ENCODE measurements at places on chromosomes 7 and 10.

DNA sequence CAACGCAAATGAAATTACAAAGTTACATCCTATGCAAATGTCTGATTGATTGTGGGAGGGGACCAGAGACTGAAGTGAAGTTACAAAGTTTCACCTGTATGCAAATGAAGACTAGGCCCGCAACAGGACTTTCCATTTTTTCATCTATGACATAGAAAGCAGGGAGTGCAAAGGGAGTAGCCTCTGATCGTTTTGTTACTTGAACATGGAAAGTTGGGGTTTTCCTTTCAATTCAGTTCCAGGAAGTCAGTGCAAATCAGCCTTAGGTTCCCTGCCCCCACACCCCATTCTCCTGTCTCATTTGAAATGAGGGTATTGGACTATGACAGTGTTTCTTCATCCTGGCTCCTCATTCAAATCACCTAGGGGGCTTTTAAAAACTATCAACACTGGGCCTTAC lies 96.9 kb upstream of the HABP2 start:
- DNase-seq: no peak

DNA sequence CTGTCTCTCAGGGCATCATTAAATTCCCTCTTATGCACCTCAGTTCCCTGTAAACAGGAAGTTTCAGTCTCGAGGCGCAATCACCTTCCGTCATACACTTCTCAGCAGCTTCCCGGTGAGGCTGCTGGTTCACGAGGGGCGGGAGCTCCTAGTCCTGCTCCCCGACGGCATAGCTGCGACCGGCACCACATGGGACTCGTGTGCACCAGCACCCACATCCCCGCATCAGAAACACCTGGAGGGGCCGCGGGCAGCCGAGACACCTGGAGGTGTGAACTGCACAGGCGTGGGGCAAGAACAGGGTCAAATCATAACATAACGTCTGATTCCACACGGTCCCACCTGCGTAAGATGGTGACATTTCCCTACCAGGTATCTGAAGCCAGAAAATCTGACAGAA lies 52.7 kb downstream of the DIP2C start:
- no peak for DNase-seq

- no peak for DNase-seq
These were observed 257.1 kb downstream of the CAMK1D start for GRCh38 chr10:12606461-12606860.

DNA sequence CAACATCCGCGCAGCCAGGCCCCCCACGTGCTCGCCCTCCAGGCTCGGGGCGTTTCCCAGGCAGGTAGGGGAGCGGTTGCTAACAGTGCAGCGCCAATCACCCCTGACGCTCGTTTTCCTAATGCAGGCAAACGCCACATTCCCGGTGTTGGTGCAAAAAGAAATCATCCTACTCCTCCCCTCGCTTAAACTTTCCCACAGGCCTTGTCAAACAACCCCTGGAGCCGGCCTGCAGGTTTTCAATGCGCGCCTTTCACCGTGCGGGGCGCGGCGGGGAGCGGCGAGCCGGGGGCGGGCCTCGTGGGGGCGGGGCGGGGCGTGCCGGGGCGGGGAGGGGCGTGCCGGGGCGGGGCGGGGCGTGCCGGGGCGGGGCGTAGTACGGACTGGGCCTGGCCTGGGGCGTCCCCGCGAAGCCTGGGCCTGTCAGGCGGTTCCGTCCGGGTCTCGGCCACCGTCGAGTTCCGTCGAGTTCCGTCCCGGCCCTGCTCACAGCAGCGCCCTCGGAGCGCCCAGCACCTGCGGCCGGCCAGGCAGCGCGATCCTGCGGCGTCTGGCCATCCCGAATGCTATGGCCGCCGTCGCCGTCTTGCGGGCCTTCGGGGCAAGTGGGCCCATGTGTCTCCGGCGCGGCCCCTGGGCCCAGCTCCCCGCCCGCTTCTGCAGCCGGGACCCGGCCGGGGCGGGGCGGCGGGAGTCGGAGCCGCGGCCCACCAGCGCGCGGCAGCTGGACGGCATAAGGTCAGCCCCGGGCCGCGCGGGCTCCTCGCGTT lies at the start of gene ECHDC3:
TSS of gene ECHDC3 (plus strand) at position 374 of the 770 bp plus-strand sequence. CDS start at position 569, 195 bp downstream.
- DNase-seq: no peak

DNA sequence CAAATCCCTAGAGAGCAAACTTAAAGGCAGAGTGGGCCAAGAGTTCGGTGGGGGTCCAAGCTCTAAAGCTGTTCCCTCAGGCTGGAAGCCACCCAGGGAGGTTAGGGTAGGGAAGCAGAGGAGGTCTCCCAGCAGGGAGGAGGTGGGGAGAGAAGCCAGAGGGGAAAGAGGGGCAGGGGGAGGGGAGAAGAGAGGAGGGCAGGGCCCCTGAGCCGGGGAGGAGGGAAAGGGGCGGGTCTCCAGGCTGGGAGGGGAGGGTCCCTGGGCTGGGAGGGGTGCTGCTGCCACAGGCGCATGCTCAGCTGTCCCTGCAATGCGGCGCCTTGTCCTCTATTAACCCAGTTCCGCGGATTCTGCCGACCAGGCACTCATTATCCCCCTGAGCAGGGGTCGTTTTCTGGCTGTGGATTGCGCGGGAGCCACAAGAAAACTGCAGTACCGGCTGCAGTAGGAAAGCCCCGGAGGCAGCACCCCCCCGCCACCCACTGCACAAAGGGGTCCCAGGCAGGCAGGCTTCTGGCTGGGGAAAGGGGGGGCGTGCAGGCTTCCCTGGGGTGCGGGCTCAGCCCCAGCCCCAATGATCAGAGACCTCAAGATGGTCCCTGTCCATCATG lies 49.3 kb downstream of the CAMK2B start:
- no peak for DNase-seq

- DNase-seq: no peak
These were observed 36.5 kb upstream of the AKR1C2 start for GRCh38 chr10:5040010-5040673.

- no peak for DNase-seq
These were observed 67.0 kb upstream of the RHEB start for GRCh38 chr7:151586531-151587260.

DNA sequence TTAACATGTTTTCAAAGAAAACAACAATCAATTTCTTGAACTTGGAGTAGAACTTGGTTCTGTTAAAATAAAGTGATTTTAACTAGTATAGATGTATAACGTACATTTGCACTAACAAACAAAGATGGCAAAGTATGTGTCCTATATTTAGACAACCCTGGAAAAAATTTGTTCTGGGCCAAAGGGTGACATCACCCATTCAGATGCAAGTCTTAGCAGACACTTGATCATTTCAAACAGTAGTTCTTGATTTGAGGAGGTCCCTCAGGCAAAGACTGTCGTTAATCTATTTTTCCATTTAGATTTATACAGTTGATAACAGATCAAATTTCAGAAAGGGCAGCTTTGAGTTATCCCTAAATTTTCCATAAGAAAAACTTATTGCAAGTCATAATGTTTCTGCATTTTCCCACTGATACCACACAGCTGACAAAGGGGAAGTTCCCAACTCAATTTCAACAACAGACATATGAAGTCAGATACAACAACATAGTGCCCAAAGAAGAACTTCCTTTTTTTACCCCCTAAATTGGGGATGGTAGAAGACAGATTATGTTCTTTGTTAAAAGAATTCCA lies 5.2 kb downstream of the NMT2 start:
- no peak for DNase-seq

DNA sequence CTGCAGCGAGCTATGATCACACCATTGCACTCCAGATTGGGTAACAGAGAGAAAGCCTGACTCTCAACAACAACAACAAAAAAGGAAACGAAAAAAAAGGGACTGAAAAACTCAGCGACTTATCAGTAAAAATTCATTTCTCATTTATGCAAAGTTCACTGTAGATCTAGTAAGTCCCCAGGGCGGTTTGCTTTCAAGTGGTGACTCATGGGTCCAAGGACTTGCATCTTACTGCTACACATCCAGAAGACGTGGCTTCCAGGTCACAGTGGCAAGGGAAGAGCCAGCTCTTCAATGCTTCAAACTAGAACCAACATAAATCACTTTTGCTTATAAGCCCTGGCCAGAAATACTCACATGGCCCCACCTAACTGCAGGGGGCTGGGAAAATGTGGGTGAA lies 178.3 kb upstream of the AUTS2 start:
- DNase-seq: no peak

DNA sequence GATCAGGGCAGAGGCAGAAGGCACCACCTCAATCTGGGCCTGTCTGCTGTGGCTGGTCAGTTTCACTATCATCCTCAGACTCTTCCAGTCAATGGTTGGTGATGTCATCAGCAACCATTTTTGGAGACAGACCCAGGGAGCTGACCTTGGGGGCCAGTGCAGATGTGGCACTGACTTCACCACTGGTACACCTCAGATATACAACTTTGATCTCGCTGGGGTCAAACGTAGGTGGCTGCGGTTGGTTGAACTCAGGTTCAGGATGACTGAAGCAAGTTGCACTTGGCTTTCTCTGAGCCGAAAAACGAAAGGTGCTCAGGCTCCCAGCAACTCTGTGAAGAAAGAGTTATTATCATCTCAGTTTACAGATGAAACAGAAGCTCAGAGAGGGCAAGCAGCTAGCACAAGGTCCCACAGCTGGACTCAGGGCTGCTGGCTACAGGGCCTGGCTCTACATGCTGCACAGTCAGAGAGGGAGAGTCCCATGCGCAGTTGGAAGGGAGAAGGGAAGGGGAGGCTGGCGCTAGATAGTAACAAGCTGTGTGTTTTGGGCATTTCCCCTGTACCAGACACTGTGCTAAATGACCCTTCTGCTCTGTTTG lies 27.2 kb downstream of the ANKRD16 start:
- DNase-seq: no peak

DNA sequence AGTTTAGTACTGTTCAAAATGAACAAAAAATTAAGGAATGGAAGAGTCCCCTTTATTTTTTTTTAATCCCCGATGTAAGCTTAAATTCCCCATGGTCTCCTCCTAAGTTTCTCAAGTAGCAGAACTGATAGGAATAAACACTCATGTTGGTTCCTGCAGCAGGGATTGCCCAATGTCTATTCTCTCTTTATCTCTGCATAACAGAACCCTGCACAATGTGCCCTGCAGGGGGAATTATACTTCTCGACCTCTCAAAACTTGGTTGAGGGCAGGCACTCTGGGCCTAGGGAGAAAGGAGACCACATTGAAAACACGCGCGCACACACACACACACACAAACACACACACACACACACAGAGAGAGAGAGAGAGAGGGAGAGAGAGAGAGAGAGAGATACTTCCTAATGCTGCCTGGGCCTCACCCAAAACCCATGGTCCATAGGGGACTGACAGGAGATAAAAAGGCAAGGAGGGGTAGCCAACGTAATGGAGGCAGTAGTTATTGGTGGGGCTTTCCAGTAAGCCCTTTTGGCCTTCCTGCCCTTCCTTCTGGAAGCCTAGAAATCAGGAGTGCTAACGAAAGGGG lies 22.7 kb downstream of the JAZF1 start:
- DNase-seq: no peak

DNA sequence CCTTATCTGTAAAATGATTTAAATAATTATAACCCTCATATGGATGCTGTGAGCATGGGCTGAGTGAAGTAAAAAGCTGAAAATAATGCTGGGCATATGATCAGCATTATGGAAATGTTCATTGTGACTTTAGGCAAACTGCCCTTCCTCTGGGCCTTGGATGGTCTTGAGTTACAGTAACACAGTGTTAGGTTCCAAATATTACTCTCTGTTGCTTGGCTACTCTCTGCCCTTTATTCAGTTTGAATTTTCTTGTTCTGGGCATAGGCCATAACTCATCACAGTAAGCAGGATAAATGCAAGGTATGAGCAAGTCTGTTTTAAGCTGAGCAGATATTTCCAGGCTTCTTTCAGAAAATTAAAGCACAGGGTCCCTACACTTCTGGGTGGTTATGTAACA lies 868.0 kb downstream of the KCNMA1 start:
- no peak for DNase-seq

DNA sequence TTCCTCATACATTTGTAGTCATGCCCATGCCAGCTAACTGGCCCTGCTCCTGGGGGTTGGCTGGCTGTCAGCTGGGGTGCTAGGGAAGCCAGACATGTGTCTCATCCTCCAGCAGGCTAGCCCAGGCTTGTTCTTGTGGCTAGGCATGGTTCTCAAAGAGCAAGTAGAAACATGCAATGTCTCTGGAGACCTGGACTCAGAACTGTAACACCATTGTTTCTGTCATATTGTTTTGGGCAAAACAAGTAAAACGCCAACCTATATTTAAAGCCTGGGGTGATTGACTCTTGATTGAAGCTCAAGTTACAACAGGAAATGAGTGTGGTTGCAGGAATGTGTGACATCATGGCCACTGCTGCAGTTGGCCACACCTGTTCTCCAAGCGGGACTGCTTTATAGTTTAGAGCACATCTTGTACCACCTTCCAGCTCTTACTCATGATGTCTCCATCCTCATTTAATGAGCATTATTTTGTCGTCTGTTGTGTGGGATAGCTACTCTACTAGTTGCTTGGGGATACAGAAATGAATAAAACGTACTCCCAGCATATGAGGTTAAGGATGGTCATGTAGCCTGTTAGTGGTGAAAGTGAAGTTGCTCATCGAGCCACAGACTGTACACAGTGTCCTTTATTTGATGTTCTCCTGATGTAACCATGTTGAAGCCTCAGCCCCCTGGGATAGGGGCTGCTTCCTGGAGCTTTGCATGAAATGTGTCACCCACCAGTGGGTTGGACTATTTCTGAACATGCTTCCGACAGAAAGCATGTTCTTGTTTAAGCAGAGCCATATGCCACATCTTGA lies 168.4 kb downstream of the SORCS3 start:
- DNase-seq: peak; percentile 78

DNA sequence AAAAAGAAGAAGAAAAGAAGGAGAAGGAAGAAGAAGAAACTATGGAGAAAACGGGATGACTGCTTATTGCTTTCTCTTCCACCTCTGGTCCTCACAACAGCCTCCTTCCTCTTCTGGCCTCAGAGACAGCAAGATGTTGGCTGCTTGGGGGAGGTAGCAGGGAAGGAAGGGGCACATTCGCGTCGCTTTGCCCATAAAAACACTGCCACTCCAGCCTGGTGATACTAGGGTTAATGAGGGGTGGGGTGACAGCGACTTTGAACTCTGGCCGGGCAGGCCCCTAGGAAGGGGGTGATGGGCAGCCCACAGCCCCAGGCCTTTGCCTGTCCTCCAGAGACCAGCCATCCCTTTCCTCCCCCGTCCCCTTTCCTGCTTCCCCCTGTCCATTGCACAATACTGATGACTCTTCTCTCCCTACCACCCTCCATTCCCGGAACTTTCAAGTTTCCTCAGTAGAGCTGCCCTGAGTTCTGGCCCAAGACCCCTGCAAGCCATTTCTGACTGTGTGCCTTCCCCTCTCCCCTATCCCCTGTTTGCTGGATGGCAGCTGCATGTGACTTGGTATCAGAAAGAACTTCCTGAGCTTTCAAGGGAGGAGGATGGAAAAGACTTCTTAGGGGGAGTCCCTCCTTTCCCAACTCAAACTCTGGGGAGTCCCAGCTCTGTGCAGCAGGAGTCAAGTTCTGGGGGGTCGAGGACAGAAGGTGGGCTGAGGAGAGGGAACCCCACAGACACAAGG lies 2.2 kb upstream of the CUEDC2 start:
- DNase-seq: no peak
